ENCODE measurements at places on chromosomes 2 and 18.

- DNase-seq: no peak
- no peak overlapping the region for H3K4me3 ChIP-seq
- H3K27me3 ChIP-seq: peaks cover 7% of the 10 kb centered on the region
- no peaks in the 10 kb centered on the region for H3K4me1 ChIP-seq
- H3K27ac ChIP-seq: no peak overlapping the region
These were observed 14.9 kb upstream of the ITPRID2 start for GRCh38 chr2:181876614-181877063.

GRCh38 chr18:21636769-21637168, 24.7 kb downstream of the SNRPD1 start:
- no peak for DNase-seq

DNA sequence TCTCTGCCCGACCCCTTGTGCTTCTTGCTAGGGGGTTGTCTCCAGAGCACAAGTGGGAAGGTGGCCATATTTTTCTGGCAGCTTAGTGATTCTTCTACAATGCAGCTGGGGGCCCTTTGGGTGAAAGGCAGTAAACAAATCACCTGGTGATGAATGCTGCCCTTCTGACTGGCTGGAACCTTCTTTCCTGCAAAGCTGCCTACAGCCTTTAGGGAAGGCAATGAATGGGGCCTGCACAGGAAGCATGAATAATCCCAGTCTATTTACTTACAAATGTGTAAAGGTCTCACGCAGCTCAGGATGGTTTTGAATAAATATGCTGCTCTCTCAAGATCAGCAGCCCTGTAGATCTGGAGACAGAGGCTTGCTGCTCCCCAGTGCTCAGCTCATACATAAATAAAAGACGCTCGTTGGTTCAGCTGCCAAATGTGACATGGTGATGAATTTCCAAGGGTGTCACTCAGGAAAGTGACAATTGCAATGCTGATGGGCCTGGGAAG, 289.2 kb downstream of the TDRD15 start:
- no peak overlapping the region for H3K4me3 ChIP-seq
- no peaks in the 10 kb centered on the region for H3K36me3 ChIP-seq
- no peak overlapping the region for H3K27ac ChIP-seq
- no peaks in the 10 kb centered on the region for H3K27me3 ChIP-seq
- no peaks in the 10 kb centered on the region for H3K4me1 ChIP-seq

DNA sequence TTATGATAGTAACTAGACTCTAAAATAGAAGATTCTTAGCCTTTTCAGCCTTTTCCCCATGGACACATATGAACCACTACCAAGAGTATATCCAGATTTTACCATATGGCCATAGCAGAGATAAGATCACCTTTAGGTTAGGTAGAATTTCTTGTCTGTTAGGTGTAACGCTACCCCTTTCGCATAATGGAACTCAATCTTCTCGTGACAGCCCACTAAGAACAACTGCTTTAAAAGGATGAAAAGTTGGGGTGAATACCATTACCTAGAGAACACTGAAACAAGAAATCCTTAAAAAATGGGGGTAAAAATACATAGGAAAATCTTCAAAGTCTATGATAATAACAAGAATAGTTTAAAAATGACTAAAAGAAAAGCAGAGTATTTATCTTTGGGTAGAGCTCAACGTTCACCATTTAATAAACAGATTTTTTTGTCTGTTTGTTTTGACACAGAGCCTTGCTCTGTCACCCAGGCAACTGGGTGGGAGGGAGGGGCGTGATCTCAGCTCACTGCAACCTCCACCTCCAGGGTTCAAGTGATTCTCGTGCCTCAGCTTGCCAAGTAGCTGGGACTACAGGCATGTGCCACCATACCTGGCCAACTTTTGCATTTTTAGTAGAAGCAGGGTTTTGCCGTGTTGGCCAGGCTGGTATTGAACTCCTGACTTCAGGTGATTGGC, 67.2 kb downstream of the VIL1 start:
- DNase-seq: no peak
- H3K27me3 ChIP-seq: no peaks in the 10 kb centered on the region
- no peak overlapping the region for H3K27ac ChIP-seq
- H3K4me1 ChIP-seq: peaks cover 14% of the 10 kb centered on the region
- H3K4me3 ChIP-seq: no peak overlapping the region

- DNase-seq: no peak
- H3K27me3 ChIP-seq: peaks cover 5% of the 10 kb centered on the region
- H3K4me1 ChIP-seq: no peaks in the 10 kb centered on the region
- H3K4me3 ChIP-seq: no peak overlapping the region
- H3K27ac ChIP-seq: no peak overlapping the region
- no peaks in the 10 kb centered on the region for H3K36me3 ChIP-seq
These were observed 210.5 kb upstream of the DPP10 start for GRCh38 chr2:114231921-114232320.
